GM23338 (cell line): ENCODE measurements at places on chromosomes 5 and 9. TPM values are rescaled to one million over a fixed set of nuclear protein-coding genes. Genes with fewer than 3 reads are reported as not detected.

DNA sequence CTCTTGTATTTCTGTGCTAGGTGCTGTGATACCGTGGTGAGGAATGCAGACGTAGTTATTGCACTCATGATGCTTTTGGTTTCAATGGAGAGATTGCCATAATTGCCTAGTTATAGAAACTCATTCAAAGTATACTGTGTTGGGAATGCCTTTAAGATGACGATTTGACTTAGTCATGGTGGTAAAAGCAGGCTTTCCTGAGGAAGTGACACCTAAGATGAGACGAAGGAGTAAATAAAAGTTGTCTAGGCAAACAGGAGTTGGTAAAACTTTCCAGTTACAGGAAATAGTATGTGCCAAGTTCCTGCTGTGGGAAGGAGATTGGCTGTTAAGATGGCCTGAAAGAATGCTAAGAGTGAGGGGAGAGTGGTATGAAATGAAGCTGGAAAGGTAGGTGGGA lies 48.1 kb downstream of the FOCAD start:
- H3K36me3 ChIP-seq = no peaks in the 10 kb centered on the region
- H3K27ac ChIP-seq = no peak overlapping the region
- no peaks in the 10 kb centered on the region for H3K4me1 ChIP-seq
- no peak for DNase-seq
- no peaks in the 10 kb centered on the region for H3K27me3 ChIP-seq
- no peak overlapping the region for H3K4me3 ChIP-seq

- no peak overlapping the region for H3K27ac ChIP-seq
- no peaks in the 10 kb centered on the region for H3K27me3 ChIP-seq
- no peaks in the 10 kb centered on the region for H3K36me3 ChIP-seq
- no peaks in the 10 kb centered on the region for H3K4me1 ChIP-seq
- no peak overlapping the region for H3K4me3 ChIP-seq
Observed at GRCh38 chr5:160701403-160701802, 150.6 kb downstream of the ATP10B start.

GRCh38 chr5:4027088-4027734 lies 431.6 kb downstream of the IRX1 start:
- no peaks in the 10 kb centered on the region for H3K36me3 ChIP-seq
- H3K4me1 ChIP-seq = no peaks in the 10 kb centered on the region
- no peaks in the 10 kb centered on the region for H3K27me3 ChIP-seq

DNA sequence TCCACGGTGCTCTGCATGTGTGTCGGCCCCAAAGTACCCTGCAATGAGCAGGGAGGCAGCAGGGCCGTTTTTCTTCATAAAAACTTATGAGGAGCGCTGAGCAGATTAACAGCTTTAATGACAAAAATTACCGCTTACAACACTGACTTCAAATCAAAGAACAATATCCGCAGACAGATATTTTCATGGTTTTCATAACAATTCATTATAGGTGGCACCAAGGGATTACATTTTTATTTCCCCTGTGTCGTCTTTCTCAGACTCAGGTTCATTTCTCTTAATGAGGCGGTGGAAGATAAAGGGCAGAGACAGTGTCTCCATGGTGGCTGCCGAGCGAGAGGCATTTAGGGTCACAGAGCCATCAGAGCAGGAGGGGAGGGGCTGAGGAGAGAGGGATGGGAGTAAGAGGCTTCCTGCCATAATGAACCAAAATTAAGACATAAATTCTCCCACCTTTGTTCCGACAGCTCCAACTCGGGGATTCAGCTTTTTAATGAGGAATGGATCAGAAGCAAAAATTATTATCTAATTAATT lies 240.7 kb upstream of the CLINT1 start:
- DNase-seq = no peak
- no peak overlapping the region for H3K27ac ChIP-seq
- H3K36me3 ChIP-seq = no peaks in the 10 kb centered on the region; the same call in 1 of the 2 replicates
- H3K27me3 ChIP-seq = no peaks in the 10 kb centered on the region

GRCh38 chr5:74521401-74521800 lies 119.1 kb downstream of the ENC1 start:
- H3K4me1 ChIP-seq = peaks cover 2% of the 10 kb centered on the region; the same call in 1 of the 2 replicates
- no peak overlapping the region for H3K4me3 ChIP-seq
- DNase-seq = no peak
- H3K27me3 ChIP-seq = no peaks in the 10 kb centered on the region
- no peak overlapping the region for H3K27ac ChIP-seq

GRCh38 chr9:137763271-137763955 lies 114.2 kb upstream of the CACNA1B start:
- no peaks in the 10 kb centered on the region for H3K27me3 ChIP-seq
- no peaks in the 10 kb centered on the region for H3K4me1 ChIP-seq
- no peak overlapping the region for H3K27ac ChIP-seq

DNA sequence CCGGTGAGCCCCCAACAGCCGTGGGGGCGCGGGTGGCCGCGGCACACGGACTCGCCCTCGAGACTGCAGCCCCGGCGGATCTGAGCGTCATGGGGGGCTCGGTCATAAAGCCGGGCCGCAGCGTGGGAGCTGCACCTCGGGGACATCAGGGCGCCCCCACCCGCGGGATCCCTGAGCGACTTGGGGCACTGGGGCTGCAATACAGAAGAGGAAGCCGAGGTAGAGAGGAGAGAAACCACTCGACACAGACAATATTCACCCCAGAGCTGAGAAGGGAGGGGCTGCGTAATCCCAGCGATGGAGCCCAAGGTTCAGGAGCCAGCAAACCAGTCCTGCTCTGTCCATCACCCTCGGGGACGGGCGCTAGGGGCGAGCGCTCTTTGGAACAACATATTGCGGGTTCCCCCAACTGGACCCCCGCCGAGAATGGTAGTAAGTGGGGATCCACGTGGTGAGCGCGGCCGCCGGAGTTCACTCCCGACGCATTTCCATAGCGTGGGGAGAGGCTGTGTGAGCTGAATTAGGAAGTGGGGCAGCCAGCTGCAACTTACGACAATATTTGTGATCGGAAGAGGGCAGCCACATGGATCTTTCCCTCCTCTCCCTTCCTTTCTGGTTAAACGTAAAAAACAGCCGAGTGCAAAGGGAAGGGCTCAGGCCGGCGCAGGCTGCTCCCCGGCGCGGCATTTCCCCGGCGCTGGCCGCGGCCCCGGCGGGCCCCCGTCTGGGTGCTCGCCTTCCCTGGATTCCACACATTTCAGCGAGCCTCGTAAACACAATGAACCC lies 9.9 kb downstream of the PTCH1 start:
- peaks cover 21% of the 10 kb centered on the region for H3K4me1 ChIP-seq
- H3K27me3 ChIP-seq = peaks cover 3% of the 10 kb centered on the region; the same call in 1 of the 2 replicates
- peak overlapping the region; percentile 75 for H3K27ac ChIP-seq
- H3K4me3 ChIP-seq = peak overlapping the region; percentile 87

- peaks cover 44% of the 10 kb centered on the region for H3K27me3 ChIP-seq
- peak overlapping the region; percentile 81 for H3K4me3 ChIP-seq
- no peaks in the 10 kb centered on the region for H3K36me3 ChIP-seq
- H3K27ac ChIP-seq = no peak overlapping the region
Observed at GRCh38 chr5:139391570-139392323, 2.0 kb upstream of the MZB1 start.

GRCh38 chr5:172727551-172727950 lies 43.4 kb downstream of the DUSP1 start:
- H3K27ac ChIP-seq = no peak overlapping the region
- H3K36me3 ChIP-seq = no peaks in the 10 kb centered on the region
- no peaks in the 10 kb centered on the region for H3K4me1 ChIP-seq
- no peaks in the 10 kb centered on the region for H3K27me3 ChIP-seq

- DNase-seq = peak; percentile 8
- peaks cover 20% of the 10 kb centered on the region for H3K4me1 ChIP-seq
- H3K4me3 ChIP-seq = no peak overlapping the region
- H3K27ac ChIP-seq = 0 out of 2 replicates have a peak overlapping the region, but pooled peaks have one; percentile 29
- H3K27me3 ChIP-seq = no peaks in the 10 kb centered on the region
Observed at GRCh38 chr9:10232352-10232930, 380.4 kb downstream of the PTPRD start.

GRCh38 chr5:9157811-9158210 lies 388.1 kb downstream of the SEMA5A start:
- DNase-seq = no peak
- H3K27ac ChIP-seq = no peak overlapping the region

GRCh38 chr9:113589890-113590289 lies 126.4 kb downstream of the RGS3 start:
- no peak for DNase-seq
- H3K4me1 ChIP-seq = peaks cover 20% of the 10 kb centered on the region
- no peak overlapping the region for H3K4me3 ChIP-seq
- H3K36me3 ChIP-seq = no peaks in the 10 kb centered on the region
- H3K27me3 ChIP-seq = no peaks in the 10 kb centered on the region

DNA sequence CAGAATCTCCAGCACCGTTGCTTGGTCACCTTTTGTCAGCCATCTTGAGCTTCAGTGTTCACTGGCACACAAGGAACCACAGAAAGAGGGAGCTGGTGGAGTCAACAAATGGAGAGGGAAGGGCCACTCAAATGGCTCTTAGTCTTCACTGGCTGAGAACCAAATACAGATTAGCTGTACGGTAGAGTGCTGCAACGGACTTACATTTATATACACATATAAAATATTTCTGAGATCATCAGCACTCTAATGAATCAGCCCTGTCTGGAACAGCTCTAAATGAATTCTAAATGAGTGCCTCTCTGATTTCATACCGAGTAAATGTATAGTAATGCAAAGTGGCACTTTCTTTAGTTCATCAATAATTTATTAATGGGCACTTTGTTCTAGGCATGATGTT lies 24.8 kb downstream of the KCTD16 start:
- no peak overlapping the region for H3K27ac ChIP-seq
- no peaks in the 10 kb centered on the region for H3K4me1 ChIP-seq

DNA sequence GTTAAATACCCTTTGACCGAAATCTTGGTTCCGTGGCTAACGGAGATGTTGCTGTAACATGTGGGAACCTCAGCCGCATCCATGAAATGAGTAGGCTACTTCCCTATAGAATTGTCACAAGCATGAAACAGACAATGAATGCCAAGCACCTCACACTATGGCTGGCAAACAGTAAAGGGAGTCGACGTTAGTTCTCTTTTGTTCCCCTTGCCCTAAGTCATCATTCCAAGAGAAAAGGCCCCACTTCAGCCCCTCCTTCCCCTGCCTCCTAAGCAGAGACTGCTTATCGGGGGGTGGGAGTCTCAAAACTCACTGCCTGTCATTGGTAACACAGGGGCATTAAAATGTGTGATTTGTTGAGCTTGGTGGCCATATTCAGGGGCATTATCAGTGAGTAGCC lies 159.6 kb downstream of the MAPKAP1 start:
- peak overlapping the region; percentile 57 for H3K27ac ChIP-seq
- no peaks in the 10 kb centered on the region for H3K27me3 ChIP-seq
- DNase-seq = peak; percentile 24
- H3K4me3 ChIP-seq = no peak overlapping the region
- 0 out of 2 replicates have a peak, but pooled peaks cover 7% of the 10 kb centered on the region for H3K4me1 ChIP-seq

DNA sequence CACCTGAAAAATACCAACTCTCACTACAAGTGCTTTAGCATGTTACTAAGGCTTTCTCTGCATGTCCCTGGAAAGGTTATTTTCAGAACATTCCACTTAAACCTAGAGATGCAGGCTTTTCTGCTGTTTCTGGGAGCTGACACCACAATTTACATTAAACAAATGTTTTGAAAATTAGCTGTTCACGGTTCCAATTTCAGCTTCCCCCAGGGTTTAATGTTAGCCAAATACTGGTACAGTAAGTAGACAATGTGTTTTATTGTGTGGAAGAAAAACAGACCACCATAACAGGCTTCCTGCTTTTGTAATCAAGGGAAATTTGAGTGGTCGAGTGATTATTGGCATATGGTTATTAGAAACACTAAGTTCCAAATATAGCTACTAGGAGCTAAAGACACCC lies 32.0 kb downstream of the MACROH2A1 start:
- H3K27ac ChIP-seq = no peak overlapping the region
- H3K4me1 ChIP-seq = no peaks in the 10 kb centered on the region
- no peaks in the 10 kb centered on the region; the same call in 1 of the 2 replicates for H3K36me3 ChIP-seq
- DNase-seq = no peak
- H3K4me3 ChIP-seq = no peak overlapping the region

DNA sequence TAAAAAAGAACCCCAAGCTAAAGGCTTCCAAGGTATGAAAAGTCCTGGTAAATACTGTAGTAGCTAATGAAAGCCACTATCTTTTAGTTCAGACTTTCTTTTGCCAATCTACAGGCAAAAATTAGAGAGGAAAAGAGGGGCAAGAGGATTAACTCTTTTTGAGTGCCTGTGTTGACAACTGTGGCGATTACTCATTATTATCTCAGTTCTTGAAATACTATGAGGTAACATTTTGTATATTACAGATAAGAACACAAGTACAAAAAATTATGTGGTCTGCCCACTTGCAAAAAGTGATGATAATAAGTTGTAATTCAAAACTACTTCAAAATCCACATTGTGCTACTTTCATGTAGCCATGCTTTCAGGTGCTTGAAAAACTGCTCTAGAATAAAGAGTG lies 144.0 kb downstream of the DTWD2 start:
- H3K36me3 ChIP-seq = no peaks in the 10 kb centered on the region
- no peak for DNase-seq
- H3K4me1 ChIP-seq = no peaks in the 10 kb centered on the region
- H3K4me3 ChIP-seq = no peak overlapping the region
- no peak overlapping the region for H3K27ac ChIP-seq

DNA sequence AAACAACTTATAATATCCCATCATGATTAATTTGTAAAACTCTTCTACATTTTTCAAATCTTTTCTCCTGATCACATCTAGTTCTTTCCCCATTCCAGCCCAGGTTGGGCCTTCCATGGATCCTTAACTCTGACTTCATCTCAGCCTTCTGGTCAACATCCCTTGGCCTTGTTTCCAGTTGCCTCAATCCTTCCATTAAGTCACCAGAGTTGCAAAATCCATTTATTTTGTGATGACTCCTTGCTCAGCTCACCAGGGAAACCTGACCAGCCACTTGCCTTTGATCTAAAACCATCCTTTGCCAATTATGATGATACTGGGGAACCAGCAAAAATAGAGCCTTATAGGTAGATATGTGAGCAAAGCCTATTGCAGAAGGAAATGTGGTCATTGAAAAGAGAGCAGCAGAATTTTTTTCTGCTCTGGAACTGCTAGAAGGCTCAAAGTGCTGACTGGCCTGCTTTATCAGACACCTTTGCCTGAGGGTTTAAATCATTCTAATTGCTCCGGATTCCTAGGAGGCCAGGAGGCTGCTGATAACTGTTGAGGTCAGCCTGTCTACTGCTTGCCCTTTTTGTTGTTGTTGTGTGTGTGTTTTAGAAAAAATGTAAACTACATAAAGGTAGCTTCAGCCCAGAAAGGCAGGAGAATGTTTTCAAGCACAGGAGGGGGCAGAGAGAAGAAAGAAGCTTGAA lies 512.2 kb upstream of the GRIA1 start:
- H3K36me3 ChIP-seq = no peaks in the 10 kb centered on the region
- DNase-seq = no peak
- H3K4me3 ChIP-seq = no peak overlapping the region
- no peaks in the 10 kb centered on the region for H3K4me1 ChIP-seq
- no peaks in the 10 kb centered on the region for H3K27me3 ChIP-seq
- H3K27ac ChIP-seq = no peak overlapping the region

The GAS1 gene
- 6.1 and 7.7 TPM in 2 replicates for total RNA-seq

The CAMK2A gene
- not detected in 2 replicates for total RNA-seq

The SLC6A3 gene
- 0.85 and 1.0 TPM in 2 replicates for total RNA-seq

The ANKRD31 gene
- 0.16 and 0.59 TPM in 2 replicates for total RNA-seq

The IFNA21 gene
- total RNA-seq = not detected in 2 replicates

The ROPN1L gene
- total RNA-seq = 1.0 TPM in 1 of 2 replicates, not detected in the other
